ENCODE measurements at places on chromosomes 7 and 10.

GRCh38 chr7:5693529-5693928 lies 87.9 kb downstream of the RNF216 start:
- no peak for DNase-seq

- DNase-seq: no peak
Observed at GRCh38 chr7:57400531-57401155, 49.3 kb upstream of the ZNF716 start.

DNA sequence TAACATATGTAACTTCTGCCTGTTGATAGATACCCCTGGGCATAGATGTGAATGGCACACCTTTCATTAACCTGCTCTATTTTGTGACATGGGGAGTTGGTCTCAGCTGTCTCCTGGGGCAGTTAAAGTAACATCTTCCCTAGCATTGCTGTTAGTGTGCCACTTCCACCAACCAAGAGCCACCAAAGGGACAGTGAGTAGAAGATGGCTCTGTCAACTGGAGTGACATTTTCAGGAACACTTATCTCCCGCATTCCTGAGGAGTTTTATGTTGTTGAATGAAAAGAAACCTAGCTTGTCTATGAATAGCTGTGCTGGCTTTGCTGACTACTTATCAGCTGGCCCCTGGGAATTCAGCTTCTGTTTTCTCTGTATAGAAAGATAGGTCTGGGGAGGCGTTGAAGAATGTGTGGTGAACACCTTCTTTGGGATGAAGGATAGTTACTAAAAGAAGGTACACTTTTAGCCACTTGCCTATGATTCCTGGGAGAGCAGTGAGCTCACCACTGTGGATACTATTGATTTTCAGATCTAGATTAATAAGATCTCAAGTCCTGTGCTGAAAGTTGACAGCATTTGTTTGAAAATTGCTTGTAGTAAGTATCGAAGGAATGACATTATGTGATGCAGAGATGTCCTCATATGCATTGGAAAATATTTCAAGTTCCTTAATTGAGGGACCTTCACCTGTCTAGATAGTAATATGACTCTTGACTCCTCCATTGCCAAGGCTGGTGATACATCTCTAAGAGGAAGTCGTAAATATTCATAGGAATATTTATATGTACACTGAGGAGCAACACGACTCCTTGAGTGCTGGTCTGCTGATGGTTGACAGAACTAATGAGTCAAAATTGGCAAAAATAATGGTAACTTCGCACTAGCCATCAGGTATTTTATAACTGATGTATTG lies 7.6 kb downstream of the STARD3NL start:
- no peak for DNase-seq

GRCh38 chr10:100969187-100970075 lies at the start of gene SEMA4G:
TSS of gene SEMA4G (plus strand) at chr10:100969504. CDS start at chr10:100972913, 3,409 bp downstream.
- peak; percentile 55 for DNase-seq

GRCh38 chr10:84401854-84402611 lies 73.6 kb downstream of the CCSER2 start:
- no peak for DNase-seq

DNA sequence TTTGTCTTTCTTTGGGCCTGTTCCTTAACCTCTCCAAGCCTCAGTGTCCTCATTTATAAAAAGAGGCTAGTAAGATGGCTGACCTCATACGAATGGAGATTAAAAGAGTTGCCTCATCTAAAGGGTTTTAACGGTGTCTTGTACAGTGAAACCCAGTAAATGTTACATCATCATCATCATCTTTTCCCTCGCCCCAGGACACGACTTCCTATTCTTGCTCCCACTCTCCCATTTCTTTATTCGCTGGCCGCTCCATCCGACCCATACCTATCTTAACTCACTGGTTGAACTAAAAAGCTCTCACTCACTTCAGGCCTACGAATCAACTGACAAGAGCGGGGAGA lies 554 bp downstream of the FRA10AC1 start:
- peak; percentile 46 for DNase-seq
